ENCODE measurements at places on chromosomes 3 and 15.

- DNase-seq, result no peak
These were observed 26.4 kb downstream of the TIGIT start for GRCh38 chr3:114320246-114320645.

GRCh38 chr3:45273681-45274515 is 47.8 kb upstream of the TMEM158 start:
- no peak for DNase-seq

GRCh38 chr15:77083381-77084160 is 12.7 kb upstream of the TSPAN3 start:
- DNase-seq, result no peak

DNA sequence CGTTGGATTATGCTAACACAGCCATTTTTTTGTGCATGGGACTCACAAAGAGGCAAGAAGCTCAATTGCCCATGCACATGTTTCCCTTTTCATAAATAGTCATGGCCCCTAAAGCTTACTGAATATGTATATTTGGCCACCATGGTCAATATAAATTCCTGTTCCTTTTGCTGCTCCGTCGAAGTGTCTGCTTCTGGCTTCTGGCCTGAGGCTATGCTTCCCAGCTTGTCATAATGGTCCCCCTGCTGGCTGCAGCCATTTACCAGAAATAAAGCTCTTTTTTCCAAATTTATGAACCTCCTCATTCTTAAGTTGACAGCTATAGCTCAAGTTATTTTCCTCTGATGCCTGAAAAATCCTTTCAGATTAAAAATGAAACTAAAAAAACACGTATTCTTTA is 602.1 kb downstream of the VGLL3 start:
- DNase-seq, result no peak

GRCh38 chr3:29189328-29189727 is 91.5 kb upstream of the RBMS3 start:
- no peak for DNase-seq

DNA sequence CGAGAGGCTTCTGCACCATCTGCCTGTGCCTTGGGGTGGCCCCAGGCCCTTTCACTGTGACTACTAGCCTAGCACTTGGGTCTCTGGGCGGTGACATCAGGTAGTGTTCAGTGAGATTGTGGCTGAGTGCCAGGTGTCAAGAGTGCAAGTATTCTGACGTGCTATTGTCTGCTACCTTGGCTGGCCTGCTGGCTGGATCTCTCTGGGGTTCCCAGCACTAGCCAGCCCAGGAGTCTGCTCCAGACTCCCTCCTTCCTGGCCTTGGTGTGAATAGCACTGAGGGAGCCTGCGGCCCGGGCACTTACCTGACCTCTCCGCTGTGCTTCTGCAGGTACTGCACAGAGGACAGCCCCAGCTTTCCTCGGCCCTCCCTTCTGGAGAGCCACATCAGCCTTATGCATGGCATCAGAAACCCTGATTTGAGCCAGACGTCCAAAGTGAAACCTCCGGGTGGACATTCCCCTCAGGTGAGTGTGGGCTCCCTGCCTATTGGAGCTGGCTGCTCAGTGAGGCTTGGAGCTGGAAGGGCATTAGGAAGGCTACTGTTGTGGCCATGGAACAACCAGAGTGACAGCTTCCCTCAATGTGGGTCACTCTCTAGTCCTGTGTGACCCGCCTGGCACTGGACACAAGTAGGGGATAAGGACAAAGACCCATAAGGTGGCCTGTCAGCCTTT is 17.5 kb upstream of the ALPK3 start:
- no peak for DNase-seq

GRCh38 chr3:94234177-94234788 is 171.4 kb downstream of the NSUN3 start:
- peak; percentile 35 for DNase-seq

DNA sequence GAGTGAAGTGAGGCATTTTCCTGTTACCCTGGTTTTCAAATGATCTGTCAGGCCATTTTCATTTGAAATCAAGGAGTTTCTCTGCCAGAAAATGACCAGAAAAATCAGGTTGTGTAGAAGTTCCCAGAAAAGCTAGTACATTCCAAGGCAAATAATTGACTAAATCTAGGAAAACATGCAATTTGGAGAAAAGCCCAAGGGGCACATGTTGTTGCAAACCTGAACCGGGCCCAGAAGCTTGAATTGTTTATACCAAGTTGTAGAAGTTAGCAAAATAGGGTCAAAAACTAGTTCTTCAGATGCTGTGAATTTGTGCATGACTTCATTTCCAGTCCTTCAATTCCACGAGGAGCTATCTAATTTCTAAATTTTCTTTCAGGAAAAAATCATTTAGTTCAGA is 31.0 kb downstream of the TRIM42 start:
- DNase-seq, result no peak

GRCh38 chr15:96020133-96020532 is 310.4 kb upstream of the NR2F2 start:
- no peak for DNase-seq

DNA sequence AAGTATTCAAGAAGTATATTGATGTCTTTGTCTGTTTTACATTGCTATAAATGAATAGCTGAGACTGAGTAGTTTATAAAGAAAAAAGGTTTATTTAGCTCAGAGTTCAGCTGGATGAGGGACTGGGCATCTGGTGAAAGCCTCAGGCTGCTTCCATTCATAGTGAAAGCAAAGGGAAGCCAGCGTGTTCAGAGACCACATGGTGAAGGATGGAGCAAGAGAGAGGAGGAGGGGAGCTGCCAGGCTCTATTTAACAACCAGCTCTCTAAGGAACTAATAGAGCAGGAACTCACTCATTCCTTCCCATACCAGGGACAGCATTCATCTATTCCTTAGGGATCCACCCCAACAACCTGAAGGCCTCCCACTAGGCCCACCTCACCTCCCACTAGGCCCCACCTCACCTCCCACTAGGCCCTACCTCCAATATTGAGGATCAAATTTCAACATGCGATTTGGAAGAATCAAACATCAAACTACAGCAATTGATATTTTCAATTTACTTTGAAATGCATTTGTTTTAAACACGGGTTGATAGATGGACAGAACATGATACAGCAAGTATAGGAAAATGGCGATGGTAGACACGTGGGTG is 167.5 kb upstream of the HES1 start:
- DNase-seq, result no peak

GRCh38 chr3:156579427-156579851 is 24.5 kb upstream of the SSR3 start:
- DNase-seq, result no peak

GRCh38 chr15:81569286-81570080 is 195.5 kb upstream of the TMC3 start:
- DNase-seq, result no peak

- no peak for DNase-seq
These were observed 600.5 kb downstream of the EDEM1 start for GRCh38 chr3:5787861-5788488.

- DNase-seq, result no peak
These were observed 102.2 kb downstream of the DGKG start for GRCh38 chr3:186259612-186260383.

DNA sequence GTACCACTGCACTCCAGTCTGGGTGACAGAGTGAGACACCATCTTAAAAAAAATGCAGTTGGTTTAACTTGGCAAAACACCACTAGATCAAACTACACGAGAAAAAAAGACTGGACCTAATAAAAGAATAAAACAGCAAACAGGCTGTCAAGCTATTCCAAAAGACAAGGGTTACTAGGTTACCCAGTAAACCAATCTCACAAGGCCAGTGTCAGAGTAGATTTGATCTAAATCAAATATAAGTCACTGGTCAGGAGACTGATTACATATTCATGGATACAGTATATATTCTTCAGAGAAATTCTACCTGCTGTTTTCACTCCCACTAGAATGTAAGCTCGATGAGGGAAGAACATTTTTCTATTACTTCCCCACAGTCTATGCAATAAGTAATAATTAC is 2.5 kb upstream of the GANC start:
- no peak for DNase-seq

DNA sequence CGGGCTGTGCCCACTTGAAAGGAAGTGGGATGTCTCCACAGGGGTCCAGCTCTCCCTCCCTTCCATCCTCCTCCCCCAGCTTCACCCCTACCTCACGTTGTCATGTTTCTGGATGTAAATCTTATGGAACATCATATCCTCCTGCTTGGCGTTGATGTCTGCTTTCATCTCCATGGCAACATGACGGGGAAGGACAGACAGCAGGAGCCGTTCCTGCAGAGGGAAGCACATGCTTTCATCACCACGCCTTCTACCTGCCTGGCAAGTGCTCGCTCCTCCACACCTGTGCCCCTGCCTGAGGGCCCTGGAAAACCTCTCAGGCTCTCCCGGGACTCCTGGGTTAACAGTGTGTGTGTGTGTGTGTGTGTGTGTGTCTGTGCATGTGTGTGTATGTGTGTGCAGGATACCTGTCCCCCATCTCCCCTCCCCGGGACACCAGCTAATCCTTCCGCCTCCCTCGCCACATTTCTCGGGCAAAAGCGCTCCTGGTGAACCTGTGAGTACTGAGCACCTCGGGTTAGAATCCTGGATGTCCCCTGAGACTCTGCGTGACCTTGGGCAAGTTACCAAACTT is 101.1 kb downstream of the ADCY5 start:
- DNase-seq, result no peak

- DNase-seq, result no peak
These were observed 71.7 kb upstream of the SNRK start for GRCh38 chr3:43214616-43215015.

- no peak for DNase-seq
These were observed 23.5 kb downstream of the DUSP7 start for GRCh38 chr3:52032702-52033408.

GRCh38 chr15:57923750-57924149 is 141.8 kb downstream of the ALDH1A2 start:
- no peak for DNase-seq

DNA sequence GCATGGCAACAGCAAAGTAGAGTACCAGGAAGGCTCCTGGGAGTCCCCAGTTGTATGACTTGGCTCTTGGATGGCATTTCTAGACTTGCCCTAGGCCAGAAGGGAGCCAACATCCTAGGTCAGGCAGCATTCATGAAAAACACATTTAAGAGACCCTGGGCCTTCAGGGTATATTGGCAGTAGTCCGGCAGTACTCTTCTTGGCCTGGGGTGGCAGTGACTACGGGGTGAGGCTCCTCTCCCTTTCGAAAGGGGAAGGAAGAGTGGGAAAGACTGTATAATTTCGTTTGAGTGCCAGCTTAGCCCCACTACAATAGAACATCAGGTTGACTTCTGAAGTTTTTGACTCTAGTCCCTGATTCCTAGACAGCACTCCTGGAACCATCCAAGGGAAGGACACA is 136.4 kb downstream of the ZIC4 start:
- no peak for DNase-seq

DNA sequence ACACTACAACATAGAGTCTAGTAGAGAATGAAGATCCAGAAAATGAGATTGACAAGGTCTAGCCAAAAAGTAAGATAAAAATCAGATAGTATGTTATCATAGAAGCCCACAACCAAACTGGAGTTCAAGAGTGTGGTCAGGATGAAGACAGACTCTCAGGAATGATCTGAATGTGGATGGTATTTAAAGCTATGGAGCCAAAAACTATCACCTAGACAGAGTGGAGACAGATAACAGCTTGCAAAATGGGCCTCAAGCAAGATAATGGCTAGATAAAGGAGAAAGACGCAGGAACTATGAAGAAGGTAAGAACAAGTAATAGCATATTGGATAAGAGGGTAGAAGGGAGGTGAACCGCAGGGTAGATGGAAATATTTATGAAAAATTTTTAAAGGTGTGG is 35.4 kb downstream of the ZMAT3 start:
- no peak for DNase-seq

GRCh38 chr15:44719293-44719999 is 8.1 kb downstream of the B2M start:
- DNase-seq, result no peak

- DNase-seq, result no peak
These were observed 302.9 kb upstream of the LRRFIP2 start for GRCh38 chr3:37477275-37477674.

DNA sequence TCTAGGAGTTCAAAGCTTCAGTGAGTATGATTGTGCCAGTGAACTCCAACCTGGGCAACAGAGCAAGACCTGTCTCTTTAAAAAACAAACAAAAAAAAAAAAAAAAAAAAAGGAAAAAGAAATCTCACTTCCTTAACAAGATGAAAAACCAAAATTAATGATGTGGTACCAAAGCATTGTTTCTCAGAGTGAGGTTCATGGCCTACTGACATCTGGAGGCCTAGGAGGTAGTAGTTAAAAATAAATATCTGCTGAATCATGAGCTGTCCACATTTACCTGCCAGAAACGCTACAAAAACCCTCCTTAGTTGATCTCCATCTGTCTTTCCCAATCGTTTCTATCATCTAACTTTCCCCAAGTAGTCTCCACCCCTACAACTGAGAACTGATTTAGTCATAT is 51.2 kb downstream of the EPHA6 start:
- DNase-seq, result no peak

GRCh38 chr3:172042136-172042662 is 2.8 kb downstream of the FNDC3B start:
- DNase-seq, result no peak

GRCh38 chr3:195802261-195802701 is 9.4 kb downstream of the MUC4 start:
- DNase-seq, result no peak

DNA sequence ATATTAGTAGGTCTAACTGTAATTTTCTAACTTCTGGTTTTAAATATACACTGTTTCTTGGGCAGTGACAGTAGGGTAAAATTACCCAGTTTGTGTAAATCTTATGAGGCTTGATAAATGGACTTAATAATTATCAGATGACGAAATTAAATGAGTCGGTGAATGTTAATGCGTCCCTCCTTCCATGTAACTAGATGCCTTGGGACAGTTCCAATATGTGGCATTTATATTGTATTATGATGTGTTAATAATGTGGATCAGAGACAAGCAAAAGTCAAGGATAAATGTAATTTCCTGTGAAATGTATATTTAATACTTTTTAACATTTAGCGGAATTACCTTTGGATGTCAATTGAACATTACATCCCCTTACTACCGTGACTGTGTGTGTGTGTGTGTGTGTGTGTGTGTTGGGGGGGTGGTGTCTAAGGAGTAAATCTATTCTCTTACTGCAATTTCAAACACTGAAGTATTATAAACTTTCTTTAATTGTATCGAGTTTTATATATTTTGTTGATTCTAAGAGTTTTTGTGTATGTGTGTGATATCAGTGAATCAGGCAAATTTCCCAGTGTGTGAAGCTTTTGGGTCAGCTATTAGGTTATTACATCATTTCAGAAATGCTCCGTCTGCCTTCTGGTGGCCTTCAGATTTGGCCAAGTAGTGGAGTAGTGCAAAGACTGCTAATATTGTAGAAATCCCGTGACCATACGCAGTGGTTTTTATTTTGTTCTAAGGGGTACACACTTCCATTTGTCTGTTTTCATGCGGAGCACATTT is 50.1 kb downstream of the CNTN4 start:
- DNase-seq, result no peak

GRCh38 chr3:67388738-67389137 is 265.7 kb downstream of the SUCLG2 start:
- DNase-seq, result no peak

GRCh38 chr3:197926418-197926817 is 23.6 kb upstream of the RPL35A start:
- no peak for DNase-seq

DNA sequence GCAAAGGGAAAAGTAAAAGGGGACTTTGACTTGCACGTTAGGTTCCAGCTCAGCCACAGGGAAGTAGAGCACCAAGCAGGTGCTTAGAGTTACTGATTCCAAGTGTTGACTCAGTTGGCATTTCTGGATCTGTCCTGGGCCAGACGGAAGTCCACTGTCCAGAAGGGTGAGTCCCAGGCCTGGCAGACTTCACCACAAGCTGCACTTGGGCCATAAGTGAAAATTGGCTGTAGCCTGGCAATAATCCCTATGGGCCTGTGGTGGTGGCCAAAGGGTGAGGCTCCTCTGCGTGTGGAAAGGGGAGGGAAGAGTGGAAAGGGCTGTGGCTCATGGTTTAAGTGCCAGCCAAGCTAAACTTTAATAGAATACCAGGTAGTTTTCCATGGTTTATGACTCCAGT is 121.5 kb downstream of the DTWD1 start:
- no peak for DNase-seq
